ENCODE measurements at places on chromosomes 13 and 19. TPM values are rescaled to one million over a fixed set of nuclear protein-coding genes. Genes with fewer than 3 reads are reported as not detected.

DNA sequence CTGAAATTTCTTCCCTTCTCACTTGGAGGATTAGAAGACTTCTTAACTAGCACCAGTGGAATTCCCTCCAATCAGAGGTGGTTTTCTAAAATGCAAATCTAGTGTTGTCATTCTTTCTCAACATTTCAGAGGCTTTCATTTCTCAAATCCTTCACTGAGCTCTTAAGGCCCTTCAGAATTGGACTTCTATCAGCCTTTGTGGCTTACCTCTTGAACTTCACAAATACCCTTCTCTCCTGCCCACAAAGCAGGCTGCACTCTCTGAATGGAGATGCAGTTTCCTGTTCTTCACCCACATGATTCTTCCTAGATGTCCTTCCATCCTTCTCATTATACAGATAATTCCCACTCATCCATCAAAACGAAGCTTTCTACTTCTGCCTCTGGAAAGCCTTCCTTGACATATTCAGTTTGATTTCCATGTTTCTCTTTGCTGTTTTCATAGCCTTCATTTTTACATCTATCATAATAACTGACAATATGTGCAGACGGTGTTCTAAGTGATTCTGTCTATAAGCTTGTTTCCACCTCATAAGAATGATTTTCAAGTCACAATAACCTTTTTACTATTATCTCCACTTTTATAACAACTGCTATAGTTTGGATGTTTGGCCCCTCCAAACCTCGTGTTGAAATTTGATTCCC lies 123.1 kb upstream of the GPR12 start:
- no peak overlapping the region for H3K4me3 ChIP-seq
- peaks cover 2% of the 10 kb centered on the region for H3K27me3 ChIP-seq
- H3K4me1 ChIP-seq, result peaks cover 6% of the 10 kb centered on the region
- H3K36me3 ChIP-seq, result no peaks in the 10 kb centered on the region

DNA sequence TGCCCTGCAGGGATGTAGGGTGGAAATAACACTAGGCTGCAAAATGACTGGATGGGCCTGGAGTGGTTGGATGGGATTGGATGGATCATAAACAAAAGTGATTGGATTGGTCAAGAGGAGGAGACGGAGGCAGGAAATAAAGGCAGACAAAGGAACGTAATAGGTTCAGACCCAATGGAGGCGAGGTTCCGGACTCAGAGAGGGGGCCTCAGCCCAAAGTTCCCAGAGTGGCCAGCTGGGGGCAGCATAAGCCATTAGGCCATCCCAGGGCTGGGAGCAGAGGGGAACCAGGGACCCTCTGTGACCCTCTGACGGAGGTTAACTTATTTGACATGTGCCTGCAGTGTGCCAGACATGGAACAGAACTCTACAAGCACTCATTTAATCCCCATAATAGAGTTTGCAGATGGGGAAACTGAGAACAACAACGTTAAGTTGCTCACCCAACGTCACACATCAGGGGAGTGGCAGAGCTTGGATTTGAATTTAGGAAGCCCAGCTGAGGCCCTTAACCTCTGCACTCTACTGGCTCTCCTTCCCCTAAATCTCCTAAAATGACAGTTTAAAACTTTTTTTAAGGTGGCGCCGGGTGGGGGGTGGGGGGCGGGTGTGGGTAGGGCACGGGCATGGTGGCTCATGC lies 15.3 kb upstream of the MAP1S start:
- no peaks in the 10 kb centered on the region for H3K36me3 ChIP-seq
- no peaks in the 10 kb centered on the region for H3K27me3 ChIP-seq
- no peak for DNase-seq
- peaks cover 6% of the 10 kb centered on the region for H3K4me1 ChIP-seq
- H3K4me3 ChIP-seq, result no peak overlapping the region

DNA sequence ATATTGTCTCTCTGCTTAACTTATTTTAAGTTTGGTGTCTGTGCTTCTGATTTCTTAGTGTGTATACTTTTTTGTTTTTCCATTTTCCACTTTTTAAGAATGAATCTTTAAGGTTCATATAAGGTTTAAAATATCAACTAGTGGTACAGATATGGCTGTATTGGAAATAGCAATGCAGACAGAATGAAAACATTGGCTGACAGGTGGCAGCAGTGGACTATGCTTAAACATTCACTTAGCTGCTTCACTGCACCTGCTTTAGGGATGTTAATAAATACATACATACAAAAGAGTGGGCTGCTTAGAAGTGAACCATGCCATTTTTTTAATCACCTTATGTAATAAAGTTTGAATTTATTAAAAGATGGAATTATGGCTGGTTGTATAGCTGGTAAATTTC lies 27.3 kb downstream of the TM9SF2 start:
- H3K27me3 ChIP-seq, result no peaks in the 10 kb centered on the region
- no peak overlapping the region for H3K27ac ChIP-seq
- H3K36me3 ChIP-seq, result peaks cover 22% of the 10 kb centered on the region
- H3K4me3 ChIP-seq, result no peak overlapping the region
- DNase-seq, result peak; percentile 81
- no peaks in the 10 kb centered on the region for H3K4me1 ChIP-seq

DNA sequence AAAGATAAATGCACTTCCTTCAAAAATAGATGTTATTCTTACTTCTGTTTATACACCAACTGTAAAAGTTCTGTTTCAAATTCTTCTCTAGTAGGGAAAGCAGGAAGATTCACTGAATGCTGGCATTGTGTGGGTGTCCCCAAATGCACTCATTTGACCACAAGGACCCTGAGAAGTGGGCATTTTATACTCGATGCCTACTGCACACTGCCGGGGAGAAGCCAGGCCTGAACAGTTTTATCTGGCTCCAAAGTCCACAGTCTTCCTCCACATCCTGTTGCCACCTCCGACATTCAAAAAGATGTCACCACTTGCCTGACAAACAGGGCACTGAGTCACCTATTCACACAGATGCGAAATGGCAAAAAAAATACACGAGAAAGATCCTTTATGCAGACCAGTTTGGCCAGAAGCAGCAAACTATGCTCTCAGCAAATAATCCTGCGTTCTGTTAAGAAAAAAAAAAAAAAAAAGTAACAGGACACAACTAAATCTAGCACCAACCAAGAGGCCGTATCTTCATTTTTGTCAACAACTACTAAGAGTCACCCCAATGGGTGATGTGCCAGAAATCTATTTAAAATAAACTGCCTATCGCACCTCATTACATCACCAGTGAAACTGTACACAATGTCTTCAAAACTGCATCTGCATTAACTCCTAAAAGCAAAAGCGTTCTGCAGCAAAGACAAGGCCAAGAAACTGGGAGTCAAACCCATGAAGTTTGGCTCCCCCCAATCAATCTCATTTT lies 6.2 kb downstream of the ZC3H4 start:
- peaks cover 27% of the 10 kb centered on the region for H3K4me1 ChIP-seq
- H3K36me3 ChIP-seq, result peaks cover 11% of the 10 kb centered on the region
- no peaks in the 10 kb centered on the region for H3K27me3 ChIP-seq
- H3K27ac ChIP-seq, result peak overlapping the region; percentile 67
- DNase-seq, result no peak
- H3K4me3 ChIP-seq, result no peak overlapping the region

GRCh38 chr19:6378486-6378885 lies 2.8 kb upstream of the PSPN start:
- peaks cover 12% of the 10 kb centered on the region for H3K4me1 ChIP-seq
- H3K36me3 ChIP-seq, result peaks cover 86% of the 10 kb centered on the region
- H3K27me3 ChIP-seq, result no peaks in the 10 kb centered on the region
- H3K27ac ChIP-seq, result peak overlapping the region; percentile 33
- H3K4me3 ChIP-seq, result no peak overlapping the region
- no peak for DNase-seq

DNA sequence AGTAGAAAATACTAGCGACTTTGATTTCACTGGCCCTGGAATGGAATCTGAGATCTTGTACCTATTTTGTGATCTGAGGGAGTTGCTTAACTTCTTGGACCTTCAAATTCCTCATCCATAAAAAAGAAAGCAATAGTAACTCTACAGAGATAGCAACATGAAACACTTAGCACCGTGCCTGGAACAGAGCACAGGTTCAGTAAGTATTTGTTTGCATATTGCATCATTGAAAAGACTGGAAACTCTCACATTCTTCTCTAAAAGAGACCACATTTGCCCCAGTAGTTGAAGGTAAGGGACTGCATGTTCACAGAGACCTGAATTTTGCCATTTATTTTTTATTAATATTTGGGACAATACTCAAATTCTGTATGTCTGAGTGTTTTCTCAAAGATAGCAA lies 358.1 kb downstream of the COG6 start:
- no peaks in the 10 kb centered on the region for H3K4me1 ChIP-seq
- H3K27ac ChIP-seq, result no peak overlapping the region
- no peaks in the 10 kb centered on the region for H3K36me3 ChIP-seq
- H3K27me3 ChIP-seq, result no peaks in the 10 kb centered on the region
- DNase-seq, result no peak

GRCh38 chr13:108968566-108968965 lies 339.2 kb downstream of the MYO16 start:
- H3K27ac ChIP-seq, result no peak overlapping the region
- H3K27me3 ChIP-seq, result no peaks in the 10 kb centered on the region
- no peaks in the 10 kb centered on the region for H3K36me3 ChIP-seq

GRCh38 chr19:434152-434960 lies 25.4 kb upstream of the C2CD4C start:
- no peak overlapping the region for H3K4me3 ChIP-seq

- H3K4me3 ChIP-seq, result no peak overlapping the region
- H3K27me3 ChIP-seq, result no peaks in the 10 kb centered on the region
- no peak overlapping the region for H3K27ac ChIP-seq
- H3K4me1 ChIP-seq, result no peaks in the 10 kb centered on the region
These were observed 230.1 kb downstream of the DLEU7 start for GRCh38 chr13:50613356-50613831.

DNA sequence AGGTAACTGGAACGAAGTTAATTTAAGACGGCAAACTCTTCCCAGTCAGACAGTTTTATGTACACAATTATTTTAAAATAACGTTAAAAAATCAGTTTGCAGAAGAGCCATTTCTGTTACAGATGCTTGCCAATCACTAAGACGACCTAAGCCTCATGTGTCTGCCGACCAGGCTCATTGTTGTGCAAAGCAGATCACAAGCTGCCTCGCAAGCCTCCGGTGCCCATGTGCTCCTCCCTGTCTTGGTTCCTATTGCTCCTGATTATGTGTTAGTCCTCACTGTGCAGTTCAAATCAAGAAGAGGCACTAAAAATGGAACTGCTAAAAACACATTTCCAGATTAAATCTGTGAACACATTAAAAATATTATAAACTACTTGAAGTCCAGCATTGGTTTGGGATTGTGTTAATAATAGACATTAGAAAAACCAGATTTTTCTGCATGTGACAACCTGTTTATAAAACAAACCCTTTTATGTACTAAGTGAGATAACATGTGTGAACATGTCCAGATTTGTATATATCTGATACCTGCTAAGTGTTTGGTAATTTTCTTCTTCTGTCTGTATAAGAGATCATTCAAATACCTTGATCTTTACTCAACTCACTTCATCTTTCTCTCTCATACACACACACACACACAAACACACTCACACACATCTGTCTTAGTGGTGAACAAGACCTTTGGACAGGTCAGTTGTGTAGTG lies 81.9 kb upstream of the SLC15A1 start:
- no peaks in the 10 kb centered on the region for H3K4me1 ChIP-seq
- no peak for DNase-seq
- H3K4me3 ChIP-seq, result no peak overlapping the region
- H3K36me3 ChIP-seq, result peaks cover 6% of the 10 kb centered on the region

GRCh38 chr13:106173346-106173745 lies 362.1 kb downstream of the EFNB2 start:
- H3K27me3 ChIP-seq, result no peaks in the 10 kb centered on the region
- H3K4me3 ChIP-seq, result no peak overlapping the region
- H3K36me3 ChIP-seq, result no peaks in the 10 kb centered on the region
- no peaks in the 10 kb centered on the region for H3K4me1 ChIP-seq

GRCh38 chr13:30181888-30182651 lies 125.3 kb downstream of the KATNAL1 start:
- no peak for DNase-seq
- H3K4me1 ChIP-seq, result peaks cover 7% of the 10 kb centered on the region
- no peaks in the 10 kb centered on the region for H3K36me3 ChIP-seq
- no peak overlapping the region for H3K27ac ChIP-seq

- H3K27me3 ChIP-seq, result no peaks in the 10 kb centered on the region
- no peak for DNase-seq
- H3K4me1 ChIP-seq, result peaks cover 14% of the 10 kb centered on the region
- H3K27ac ChIP-seq, result peak overlapping the region; percentile 47
- H3K4me3 ChIP-seq, result no peak overlapping the region
These were observed 6.1 kb upstream of the KANK2 start for GRCh38 chr19:11203194-11204075.

Gene CTXN1
- polyA plus RNA-seq, result 161 TPM

Gene S1PR4
- polyA plus RNA-seq, result 0.32 TPM

Gene ZNF491
- polyA plus RNA-seq, result 7.3 TPM
